NCI-H2171 (cell line): ENCODE measurements at places on chromosomes 6 and 20.

DNA sequence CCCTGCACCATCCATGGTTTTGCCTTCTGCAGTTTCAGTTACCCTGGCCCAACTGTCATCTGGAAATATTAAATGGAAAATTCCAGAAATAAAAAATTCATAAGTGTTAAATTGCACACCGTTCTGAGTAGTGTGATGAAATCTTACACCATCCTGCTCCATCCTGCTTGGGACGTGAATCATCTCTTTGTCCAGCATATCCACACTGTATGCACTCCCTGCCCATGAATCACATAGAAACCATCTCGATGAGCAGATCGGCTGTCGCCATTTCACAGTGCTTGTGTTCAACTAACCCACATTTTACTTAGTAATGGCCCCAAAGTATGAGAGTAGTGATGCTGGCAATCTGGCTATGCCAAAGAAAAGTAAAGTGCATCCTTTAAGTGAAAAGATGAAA lies 105.9 kb upstream of the ID4 start:
- no peak for DNase-seq

GRCh38 chr6:70140496-70140895 lies 162.4 kb downstream of the COL9A1 start:
- no peak for DNase-seq

DNA sequence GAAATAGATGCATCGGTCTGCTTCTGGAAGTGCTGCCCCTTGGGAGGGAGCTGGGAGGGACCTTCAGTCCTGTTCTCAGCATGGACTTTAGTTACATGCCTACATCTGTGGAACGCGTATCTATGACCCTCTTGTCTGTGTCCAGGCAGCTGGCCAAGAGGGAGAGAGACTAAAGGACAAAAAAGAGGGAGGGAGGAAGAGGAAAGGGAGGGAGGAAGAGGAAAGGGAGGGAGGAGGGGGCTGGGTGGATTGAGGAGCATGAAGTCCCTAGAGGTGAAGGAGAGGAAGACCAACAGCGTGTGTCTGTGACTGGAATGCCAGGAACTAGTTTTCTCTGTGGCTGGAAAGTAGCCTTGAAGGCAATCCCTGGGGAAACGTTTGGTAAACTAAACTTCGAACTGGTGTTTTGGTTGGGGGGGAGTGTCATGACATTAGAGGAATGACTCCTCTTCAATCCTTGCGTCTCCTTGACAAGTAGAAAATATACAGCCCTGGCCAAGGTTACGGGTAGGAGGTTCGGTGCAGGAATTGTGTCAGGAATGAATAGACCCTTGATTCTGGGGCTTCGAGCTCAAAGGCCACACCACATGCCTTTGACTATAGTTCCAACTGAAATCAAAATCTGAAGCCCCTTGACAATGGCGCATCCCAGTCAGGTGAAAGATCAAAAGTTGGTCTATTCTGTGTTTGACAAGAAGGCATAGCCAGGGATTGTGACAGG lies 52.0 kb upstream of the PLEKHG1 start:
- DNase-seq, result no peak

DNA sequence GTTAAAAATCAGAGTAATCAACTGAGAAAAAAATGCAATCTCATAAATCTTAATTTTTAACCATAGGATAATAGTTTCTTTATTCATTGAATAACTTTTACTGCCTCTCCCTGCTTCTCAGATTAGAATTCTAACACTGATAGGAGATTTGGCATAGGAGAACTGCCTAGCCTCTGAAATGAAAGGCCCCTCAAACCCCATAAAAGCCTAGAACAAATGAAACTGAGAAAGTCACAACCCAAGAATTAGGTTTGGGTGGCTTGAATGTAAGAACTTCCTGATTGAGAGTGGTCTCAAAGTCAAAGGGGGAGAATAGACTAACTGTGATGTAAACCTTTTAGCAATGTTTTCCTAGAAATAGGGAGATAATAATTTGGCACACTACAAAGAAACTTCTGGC lies 52.2 kb downstream of the SAMD5 start:
- no peak for DNase-seq

- no peak for DNase-seq
Measured at GRCh38 chr6:23145781-23146180, 576.4 kb downstream of the HDGFL1 start.

GRCh38 chr6:157469378-157469777 lies 88.4 kb downstream of the ZDHHC14 start:
- no peak for DNase-seq

GRCh38 chr6:45310118-45310788 lies 17.9 kb upstream of the RUNX2 start:
- no peak for DNase-seq

GRCh38 chr20:57772349-57772964 lies 62.6 kb upstream of the PMEPA1 start:
- peak; percentile 38 for DNase-seq

GRCh38 chr6:100022847-100023246 lies 28.8 kb upstream of the MCHR2 start:
- no peak for DNase-seq

GRCh38 chr6:11042750-11043377 lies 1.2 kb downstream of the ELOVL2 start:
- no peak for DNase-seq

DNA sequence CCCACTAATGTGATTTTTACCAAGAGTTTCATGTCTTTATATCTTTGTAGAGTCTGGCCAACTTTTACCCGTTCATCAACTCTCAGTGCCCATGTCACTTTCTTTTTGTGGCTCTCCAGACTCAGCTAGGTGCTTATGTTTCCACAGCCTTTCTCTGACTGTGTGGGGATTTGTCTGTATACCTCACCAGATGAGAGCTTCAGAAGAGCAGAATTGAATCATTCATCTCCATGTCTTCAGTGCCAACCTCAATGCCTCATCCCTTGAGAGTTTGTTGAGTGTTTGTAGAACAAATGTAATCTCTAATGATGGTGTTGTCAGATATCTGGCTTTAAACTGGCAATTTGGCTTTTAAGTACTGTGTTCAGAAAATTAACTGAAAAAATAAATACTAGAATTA lies 16.8 kb upstream of the CCN2 start:
- no peak for DNase-seq

DNA sequence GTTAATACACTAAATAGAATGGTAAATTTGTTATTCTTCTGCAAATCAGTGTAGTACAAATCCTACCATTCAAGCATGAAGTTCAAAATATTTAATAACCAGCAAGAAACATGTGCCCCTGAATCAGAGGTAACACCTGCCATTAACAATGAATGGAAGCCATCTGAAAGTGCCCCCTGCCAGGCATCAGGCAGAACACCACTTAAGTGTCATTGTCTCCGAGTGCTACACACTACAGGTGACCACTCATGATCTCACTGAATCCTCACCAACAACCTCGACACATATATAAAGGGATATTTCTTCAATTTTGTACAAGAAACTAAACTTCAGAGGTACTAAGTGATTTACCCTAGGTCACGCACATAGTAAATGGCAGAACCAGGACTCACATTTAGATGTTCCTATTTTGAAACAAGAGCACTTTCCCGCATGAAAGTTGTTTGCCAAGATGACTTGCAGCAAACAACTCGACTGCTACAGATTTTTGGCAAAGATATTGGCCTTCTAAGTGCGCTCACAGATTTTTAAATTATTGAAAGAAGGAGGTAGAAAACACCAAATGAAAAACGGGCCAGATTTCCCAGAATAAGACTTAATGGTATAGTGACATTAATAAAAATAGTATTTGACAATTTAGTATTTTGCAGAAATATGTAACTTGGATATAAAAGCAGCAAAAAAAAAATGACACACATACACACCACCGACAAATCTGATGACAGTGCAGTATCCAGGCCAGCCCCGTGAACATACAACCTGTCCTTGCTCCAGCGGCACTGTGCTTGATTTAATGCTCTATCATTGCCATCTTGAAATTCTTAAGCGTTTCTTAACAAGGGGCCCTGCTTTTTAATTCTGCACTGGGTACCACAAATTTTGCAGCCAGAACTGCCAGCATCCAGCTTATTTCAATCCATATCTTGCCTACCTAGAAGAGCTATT lies 274.5 kb downstream of the ALDH8A1 start:
- DNase-seq, result no peak

DNA sequence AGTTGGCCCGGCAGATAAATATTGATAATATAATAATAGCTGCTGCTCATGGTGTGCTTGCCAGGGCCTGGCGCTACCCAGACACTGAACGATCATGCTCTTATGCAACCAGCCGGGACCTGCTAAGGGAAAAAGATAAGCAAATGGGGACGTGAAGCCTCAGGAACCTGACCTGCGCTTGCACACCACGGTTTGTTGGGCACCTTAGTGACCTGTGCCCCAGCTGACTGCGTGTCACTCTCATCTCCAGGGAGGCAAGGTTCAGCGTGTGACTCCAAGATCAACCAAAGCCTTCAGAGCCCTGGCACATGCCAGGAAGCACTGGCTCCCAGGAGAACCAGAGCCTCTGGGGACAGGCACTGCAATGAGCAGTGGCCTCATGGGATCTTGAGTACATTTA lies 111.1 kb downstream of the AGPAT4 start:
- DNase-seq, result no peak

- no peak for DNase-seq
Measured at GRCh38 chr20:13166011-13166410, 55.1 kb upstream of the ISM1 start.

DNA sequence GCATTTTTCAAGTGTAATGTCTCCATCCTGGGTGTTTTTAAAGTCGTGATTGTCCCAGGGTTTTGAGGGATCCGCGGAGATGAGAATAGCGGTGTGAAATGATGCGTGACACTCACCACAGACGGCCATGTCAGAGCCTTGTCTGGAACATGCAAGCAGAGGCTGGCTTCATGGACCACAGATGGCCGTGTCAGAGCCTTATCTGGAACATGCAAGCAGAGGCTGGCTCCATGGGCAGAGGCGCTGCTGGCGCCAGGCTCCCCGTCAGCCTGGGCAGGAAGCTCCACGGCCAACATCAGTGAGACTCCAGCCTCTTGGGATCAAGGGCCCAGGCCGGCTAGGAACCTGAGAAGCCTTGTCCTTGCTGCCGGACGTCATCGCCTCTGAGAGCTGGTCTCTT lies 7.7 kb upstream of the MRGBP start:
- DNase-seq, result no peak

DNA sequence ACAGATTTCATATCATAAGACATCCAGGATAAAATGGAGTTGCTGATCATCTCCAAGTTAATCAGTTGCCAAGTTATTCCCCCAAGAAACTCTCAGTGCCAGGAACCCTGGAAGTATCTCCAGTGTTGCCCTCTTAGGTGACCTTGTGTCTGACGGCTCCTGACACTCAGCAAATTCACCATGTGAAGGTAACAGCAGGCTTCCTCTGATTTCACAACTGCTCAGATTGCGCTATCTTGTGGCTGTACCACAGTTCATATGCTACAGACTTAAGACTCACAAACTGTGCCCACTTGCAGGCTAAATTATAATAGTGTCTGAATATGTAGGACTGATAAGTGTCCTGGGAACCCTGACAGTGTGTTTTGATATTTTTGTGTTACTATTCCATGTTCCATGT lies 186.6 kb upstream of the OPRM1 start:
- DNase-seq, result no peak

- DNase-seq, result no peak
Measured at GRCh38 chr20:43839793-43840199, 74.9 kb upstream of the TOX2 start.

DNA sequence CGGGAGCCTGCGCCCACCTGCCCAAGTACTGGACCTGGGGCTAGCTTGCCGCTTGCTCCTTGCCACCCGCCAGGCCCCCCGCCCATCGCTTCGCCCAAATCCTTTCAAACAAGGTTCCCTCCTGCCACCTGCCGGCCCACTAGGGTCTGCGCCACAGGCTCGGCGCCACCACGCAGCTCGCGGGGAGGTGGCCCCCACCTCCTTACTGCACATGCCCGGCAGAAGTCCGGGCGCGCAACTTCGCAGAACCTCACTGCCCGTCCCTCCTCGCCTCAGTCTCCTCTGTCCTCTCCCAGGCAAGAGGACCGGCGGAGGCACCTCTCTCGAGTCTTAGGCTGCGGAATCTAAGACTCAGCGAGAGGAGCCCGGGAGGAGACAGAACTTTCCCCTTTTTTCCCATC lies 11.2 kb downstream of the GNAS-AS1 start:
- DNase-seq, result peak; percentile 72

- no peak for DNase-seq
Measured at GRCh38 chr20:896501-897025, 19.6 kb downstream of the ANGPT4 start.

DNA sequence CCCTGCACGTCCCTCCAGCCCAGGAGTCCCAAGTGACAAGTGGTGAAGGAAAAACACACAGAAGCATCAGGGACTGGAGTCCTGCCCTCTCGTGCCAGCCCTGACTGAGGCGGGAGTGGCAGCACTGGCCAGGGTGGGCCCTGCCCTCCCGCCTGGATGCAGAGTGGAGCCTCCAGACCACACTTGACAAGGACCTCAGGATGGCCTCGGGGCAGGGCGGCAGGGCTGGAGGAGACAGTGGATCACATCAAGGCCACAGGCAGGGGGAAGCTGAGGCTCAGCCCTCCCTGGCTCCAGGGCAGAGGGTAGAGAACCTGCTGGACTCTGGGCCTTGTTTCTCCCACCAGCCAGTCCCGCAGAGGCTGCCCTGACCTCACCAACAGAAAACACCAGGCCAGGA lies 128.8 kb upstream of the CDH4 start:
- DNase-seq, result no peak

GRCh38 chr6:11653028-11653583 lies 115.6 kb downstream of the TMEM170B start:
- no peak for DNase-seq

- no peak for DNase-seq
Measured at GRCh38 chr20:33881989-33882388, 70.8 kb downstream of the CHMP4B start.

- DNase-seq, result no peak
Measured at GRCh38 chr6:6781873-6782227, 193.3 kb downstream of the LY86 start.
